ENCODE measurements at places on chromosomes 5 and 9.

- H3K36me3 ChIP-seq = no peaks in the 10 kb centered on the region
- H3K4me1 ChIP-seq = no peaks in the 10 kb centered on the region
- DNase-seq = peak; percentile 54
- H3K4me3 ChIP-seq = no peak overlapping the region
- H3K27ac ChIP-seq = no peak overlapping the region
- no peaks in the 10 kb centered on the region for H3K27me3 ChIP-seq
These were observed 669.9 kb downstream of the PTPRD start for GRCh38 chr9:9942764-9943424.

GRCh38 chr5:126866851-126867636, 90.1 kb downstream of the LMNB1 start:
- no peak overlapping the region for H3K4me3 ChIP-seq
- no peak overlapping the region for H3K27ac ChIP-seq
- no peaks in the 10 kb centered on the region for H3K36me3 ChIP-seq
- DNase-seq = no peak
- no peaks in the 10 kb centered on the region for H3K27me3 ChIP-seq
- peaks cover 13% of the 10 kb centered on the region for H3K4me1 ChIP-seq

- H3K4me1 ChIP-seq = peaks cover 19% of the 10 kb centered on the region
- H3K27me3 ChIP-seq = no peaks in the 10 kb centered on the region
- H3K27ac ChIP-seq = no peak overlapping the region
- H3K36me3 ChIP-seq = no peaks in the 10 kb centered on the region
- DNase-seq = no peak
- no peak overlapping the region for H3K4me3 ChIP-seq
These were observed 575.9 kb downstream of the RAB3C start for GRCh38 chr5:59158637-59159391.

DNA sequence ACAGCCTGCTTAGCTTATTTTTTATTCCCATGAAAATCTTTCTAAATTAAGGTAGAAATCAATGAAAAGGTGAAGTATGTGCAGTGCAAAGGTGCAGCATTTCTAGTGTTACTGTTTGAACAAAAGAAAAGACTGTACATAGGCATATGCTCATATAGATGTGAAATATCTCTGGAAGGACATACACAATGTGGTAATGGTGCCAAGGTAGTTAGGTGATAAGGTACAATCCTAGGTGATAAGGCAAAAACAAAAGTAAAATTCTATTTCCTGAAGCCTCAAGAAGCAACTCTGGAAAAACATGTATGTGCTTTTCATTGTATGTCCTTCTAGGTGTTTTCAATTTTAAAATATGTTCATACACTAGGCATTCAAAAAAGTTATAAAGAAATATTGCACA, 139.4 kb upstream of the PTGER4 start:
- H3K36me3 ChIP-seq = no peaks in the 10 kb centered on the region
- no peaks in the 10 kb centered on the region for H3K27me3 ChIP-seq
- H3K4me1 ChIP-seq = no peaks in the 10 kb centered on the region
- H3K27ac ChIP-seq = no peak overlapping the region
- H3K4me3 ChIP-seq = no peak overlapping the region
- DNase-seq = no peak

DNA sequence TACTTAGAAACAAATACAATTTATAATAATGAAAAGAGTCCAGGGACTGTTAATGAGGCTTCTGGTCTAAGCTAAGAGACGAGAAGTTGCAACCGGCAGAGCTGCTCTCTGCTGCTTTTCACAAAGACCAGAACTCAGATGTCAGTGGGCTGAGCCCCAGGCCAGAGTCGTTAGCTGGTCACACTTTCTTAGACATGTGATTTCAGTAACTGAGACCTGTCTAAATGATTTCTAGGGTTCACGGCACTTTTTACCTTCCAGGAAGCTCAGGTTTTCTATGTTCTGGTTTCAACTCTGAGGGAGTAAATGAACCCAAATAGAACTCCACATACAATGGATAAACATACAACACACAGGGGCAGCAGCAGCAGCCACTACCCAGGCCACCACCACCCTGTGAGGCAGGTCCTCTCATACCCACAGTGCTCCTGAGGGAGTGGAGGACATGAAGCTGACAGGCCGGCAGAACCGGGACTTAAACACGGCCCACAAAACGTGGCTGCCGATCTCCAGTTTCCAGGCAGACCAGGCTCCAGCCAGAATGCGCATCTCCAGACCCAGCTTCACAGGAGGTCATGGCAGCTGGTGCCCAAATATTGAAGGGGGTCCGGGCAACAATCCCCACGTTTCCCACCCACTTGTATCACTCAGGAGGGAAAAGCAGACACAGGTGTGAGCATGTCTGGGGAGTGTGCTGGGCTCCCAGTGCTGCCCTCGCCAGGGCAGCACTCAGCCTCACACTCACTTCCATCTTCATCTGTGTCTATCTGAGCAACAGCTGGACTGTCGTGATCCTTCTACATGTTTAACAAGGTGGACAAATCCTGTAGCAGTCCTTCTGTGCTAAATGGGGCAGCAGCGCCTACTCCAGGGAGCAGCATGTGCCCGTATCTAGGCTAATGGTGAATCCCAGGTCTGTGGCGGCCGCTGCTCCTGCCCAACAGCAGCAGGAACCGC, 38.8 kb downstream of the IARS1 start:
- H3K4me3 ChIP-seq = no peak overlapping the region
- H3K36me3 ChIP-seq = peaks cover 75% of the 10 kb centered on the region
- no peaks in the 10 kb centered on the region for H3K27me3 ChIP-seq
- no peak overlapping the region for H3K27ac ChIP-seq
- DNase-seq = no peak

DNA sequence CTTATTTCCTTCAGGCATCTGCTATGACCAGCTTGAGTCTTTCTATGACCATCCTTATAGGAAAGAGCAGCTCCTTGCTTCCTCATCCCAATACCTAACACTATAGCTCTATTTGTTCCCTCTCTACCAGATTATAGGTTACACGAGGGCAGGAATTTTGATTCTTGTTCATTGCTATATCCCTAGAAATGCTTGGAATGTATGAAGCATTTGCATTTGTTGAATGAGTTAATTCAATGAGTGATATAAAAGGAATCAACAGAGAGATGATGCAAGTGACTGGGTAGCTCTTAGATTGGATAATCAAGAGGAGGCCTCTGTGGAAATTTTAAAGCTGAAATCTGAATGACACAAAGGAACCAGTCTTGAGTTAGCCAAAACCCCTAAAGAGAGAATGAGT, 13.9 kb downstream of the ZCCHC9 start:
- no peaks in the 10 kb centered on the region for H3K27me3 ChIP-seq
- no peak overlapping the region for H3K4me3 ChIP-seq
- DNase-seq = no peak
- peaks cover 16% of the 10 kb centered on the region for H3K36me3 ChIP-seq
- no peak overlapping the region for H3K27ac ChIP-seq
- H3K4me1 ChIP-seq = peaks cover 4% of the 10 kb centered on the region

- no peak overlapping the region for H3K27ac ChIP-seq
- no peak overlapping the region for H3K4me3 ChIP-seq
- peaks cover 20% of the 10 kb centered on the region for H3K4me1 ChIP-seq
- H3K36me3 ChIP-seq = peaks cover 11% of the 10 kb centered on the region
- no peaks in the 10 kb centered on the region for H3K27me3 ChIP-seq
- DNase-seq = no peak
These were observed 6.6 kb downstream of the CWC27 start for GRCh38 chr5:64775291-64775690.

- no peak for DNase-seq
- peaks cover 38% of the 10 kb centered on the region for H3K4me1 ChIP-seq
- peak overlapping the region; percentile 94 for H3K4me3 ChIP-seq
These were observed 969 bp downstream of the CLK4 start for GRCh38 chr5:178625679-178626483.

- H3K36me3 ChIP-seq = no peaks in the 10 kb centered on the region
- no peaks in the 10 kb centered on the region for H3K27me3 ChIP-seq
- no peak for DNase-seq
- H3K4me1 ChIP-seq = no peaks in the 10 kb centered on the region
- no peak overlapping the region for H3K4me3 ChIP-seq
These were observed 158.5 kb downstream of the SLIT3 start for GRCh38 chr5:169142264-169142970.

DNA sequence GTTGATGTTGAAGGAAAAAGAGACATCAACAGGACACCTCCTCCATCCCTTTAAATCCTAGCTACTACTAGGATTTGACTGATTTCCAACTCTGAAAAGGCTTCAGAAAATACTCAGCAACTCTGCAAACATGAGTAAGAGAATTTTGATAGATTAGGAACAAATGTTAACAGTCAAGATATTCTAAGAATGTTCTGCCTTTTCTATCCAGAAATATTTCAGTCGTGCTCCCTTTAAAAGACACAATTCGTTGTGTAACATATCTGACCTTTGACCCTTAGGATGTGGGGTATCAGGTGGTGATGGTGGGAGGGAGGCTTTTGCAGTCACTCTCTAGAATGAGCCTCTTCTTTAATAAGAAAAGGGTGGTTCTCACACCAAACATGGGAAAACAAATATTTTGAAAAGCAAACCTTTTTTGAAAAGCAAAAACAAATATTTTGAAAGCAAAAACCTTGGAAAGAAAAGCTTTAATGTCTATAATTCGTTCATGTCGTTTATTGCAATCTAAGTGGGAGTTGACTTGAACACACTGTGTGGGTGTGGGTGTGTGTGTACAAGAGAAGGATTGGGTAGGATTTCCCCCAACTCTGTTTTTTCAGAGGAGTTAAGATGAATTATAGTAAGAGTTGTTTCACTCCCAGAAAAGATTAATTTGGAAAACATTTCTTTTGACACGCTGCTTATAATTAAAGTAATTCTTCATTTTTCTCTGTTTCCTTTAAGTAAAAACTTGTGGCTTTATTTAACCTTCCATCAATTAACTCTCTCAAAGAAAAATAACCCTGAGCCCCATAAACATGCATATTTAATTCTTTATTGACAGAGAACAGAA, 152.8 kb downstream of the TMEM167A start:
- H3K27ac ChIP-seq = no peak overlapping the region
- no peak overlapping the region for H3K4me3 ChIP-seq
- no peaks in the 10 kb centered on the region for H3K27me3 ChIP-seq
- no peaks in the 10 kb centered on the region for H3K4me1 ChIP-seq
- DNase-seq = no peak
- H3K36me3 ChIP-seq = no peaks in the 10 kb centered on the region

DNA sequence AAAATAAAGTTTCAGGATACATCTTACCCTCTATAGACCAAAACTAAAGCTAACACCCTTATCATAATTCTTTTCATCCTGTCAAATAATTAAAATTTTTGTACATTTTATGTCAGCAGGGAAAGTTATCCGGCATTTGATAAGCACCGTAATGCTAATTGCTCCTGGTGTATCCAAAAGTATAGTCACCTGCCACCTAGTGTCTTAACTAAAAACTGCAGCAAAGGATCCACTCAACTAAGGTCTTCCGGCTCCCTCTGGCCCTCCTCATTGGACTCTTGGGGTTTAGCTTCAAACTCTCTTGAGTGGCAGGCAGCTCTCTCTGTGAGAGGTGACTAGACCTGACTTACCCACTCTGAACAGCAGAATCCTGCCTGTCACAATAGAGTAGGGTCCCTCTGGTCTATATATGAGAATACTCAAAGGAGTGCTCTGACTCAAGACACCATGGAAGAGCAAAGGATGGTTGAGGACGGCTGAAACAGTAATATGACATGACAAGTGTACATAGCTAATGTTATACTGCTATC, 60.4 kb upstream of the CAST start:
- no peak overlapping the region for H3K4me3 ChIP-seq
- H3K27me3 ChIP-seq = peaks cover 12% of the 10 kb centered on the region
- peaks cover 21% of the 10 kb centered on the region for H3K4me1 ChIP-seq
- no peak overlapping the region for H3K27ac ChIP-seq
- peak; percentile 56 for DNase-seq

- H3K4me1 ChIP-seq = peaks cover 20% of the 10 kb centered on the region
- no peak overlapping the region for H3K27ac ChIP-seq
- DNase-seq = no peak
- peaks cover 28% of the 10 kb centered on the region for H3K27me3 ChIP-seq
These were observed 13.4 kb upstream of the DELE1 start for GRCh38 chr5:141910271-141910673.

DNA sequence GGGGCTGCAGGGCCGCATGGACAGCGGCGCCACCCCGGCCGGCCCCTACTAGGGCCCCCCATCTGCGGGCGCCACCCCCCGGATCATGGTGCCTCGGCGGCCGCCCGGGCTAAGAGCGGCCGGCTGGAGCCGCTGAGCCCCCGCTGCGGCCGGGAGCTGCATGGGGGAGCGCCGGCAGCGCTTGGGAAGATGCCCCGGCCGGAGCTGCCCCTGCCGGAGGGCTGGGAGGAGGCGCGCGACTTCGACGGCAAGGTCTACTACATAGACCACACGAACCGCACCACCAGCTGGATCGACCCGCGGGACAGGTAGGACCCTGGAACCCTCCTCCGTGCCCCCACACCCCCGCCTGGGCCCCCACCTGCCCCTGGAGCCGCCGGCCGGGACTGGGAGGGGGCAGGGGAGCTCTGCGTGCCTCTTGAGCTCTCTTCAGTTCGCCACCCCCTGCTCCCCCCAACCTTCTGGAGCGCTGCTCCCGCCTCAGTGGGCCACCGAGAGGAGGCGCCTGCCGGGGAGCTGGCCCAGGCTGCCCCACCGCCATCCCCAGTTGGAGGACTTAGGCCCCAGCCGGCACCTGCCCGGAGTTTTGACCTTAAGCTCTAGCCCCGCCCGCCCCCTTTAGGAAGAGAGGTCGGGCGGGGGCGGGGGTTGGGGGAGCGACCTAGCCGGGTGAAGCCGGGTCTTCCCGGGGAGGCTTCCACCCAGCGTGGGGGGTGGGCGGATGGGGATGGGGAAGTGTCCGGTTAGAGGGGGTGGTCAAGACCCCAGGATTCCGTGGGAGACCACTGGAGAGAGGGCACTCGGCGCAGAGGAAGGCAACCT, 730 bp downstream of the WWC1 start:
- no peak overlapping the region for H3K27ac ChIP-seq
- H3K36me3 ChIP-seq = no peaks in the 10 kb centered on the region
- no peak for DNase-seq
- no peak overlapping the region for H3K4me3 ChIP-seq
- peaks cover 48% of the 10 kb centered on the region for H3K27me3 ChIP-seq

GRCh38 chr5:155728857-155729683, 597.9 kb upstream of the SGCD start:
- H3K27ac ChIP-seq = no peak overlapping the region
- peaks cover 59% of the 10 kb centered on the region for H3K27me3 ChIP-seq
- H3K4me1 ChIP-seq = no peaks in the 10 kb centered on the region
- no peak for DNase-seq

DNA sequence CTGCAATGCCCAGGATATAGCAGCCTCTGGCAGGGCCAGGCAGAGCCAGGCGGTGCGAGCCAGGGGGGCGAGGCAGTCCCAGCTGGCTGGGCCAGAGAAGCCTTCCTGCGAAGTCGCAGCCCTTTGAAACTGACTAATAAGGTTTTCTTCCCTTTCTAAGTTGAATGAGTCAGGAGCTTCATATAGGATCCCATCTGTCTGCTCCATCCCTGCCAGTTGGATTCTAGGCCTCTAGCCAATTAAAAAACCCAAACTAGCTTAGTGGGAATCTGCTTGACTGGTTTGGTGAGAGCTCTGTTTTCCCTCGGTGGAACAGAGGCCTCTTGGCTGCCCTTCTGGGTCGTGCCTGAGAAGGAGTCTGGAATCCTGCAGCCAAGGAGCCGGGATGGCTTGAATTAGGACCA, 70.1 kb upstream of the RAPGEF1 start:
- H3K27ac ChIP-seq = no peak overlapping the region
- H3K27me3 ChIP-seq = peaks cover 25% of the 10 kb centered on the region
- H3K4me3 ChIP-seq = no peak overlapping the region
- no peaks in the 10 kb centered on the region for H3K4me1 ChIP-seq
- H3K36me3 ChIP-seq = no peaks in the 10 kb centered on the region
- no peak for DNase-seq
